ENCODE measurements at places on chromosomes 4 and X. TPM values are rescaled to one million over a fixed set of nuclear protein-coding genes. Genes with fewer than 3 reads are reported as not detected.

SLC7A11 gene
- total RNA-seq, result 1.9 TPM

FAM53A gene
- 4.6 TPM for total RNA-seq

MAGEB16 gene
- total RNA-seq, result not detected

MND1 gene
- not detected for total RNA-seq

DNA sequence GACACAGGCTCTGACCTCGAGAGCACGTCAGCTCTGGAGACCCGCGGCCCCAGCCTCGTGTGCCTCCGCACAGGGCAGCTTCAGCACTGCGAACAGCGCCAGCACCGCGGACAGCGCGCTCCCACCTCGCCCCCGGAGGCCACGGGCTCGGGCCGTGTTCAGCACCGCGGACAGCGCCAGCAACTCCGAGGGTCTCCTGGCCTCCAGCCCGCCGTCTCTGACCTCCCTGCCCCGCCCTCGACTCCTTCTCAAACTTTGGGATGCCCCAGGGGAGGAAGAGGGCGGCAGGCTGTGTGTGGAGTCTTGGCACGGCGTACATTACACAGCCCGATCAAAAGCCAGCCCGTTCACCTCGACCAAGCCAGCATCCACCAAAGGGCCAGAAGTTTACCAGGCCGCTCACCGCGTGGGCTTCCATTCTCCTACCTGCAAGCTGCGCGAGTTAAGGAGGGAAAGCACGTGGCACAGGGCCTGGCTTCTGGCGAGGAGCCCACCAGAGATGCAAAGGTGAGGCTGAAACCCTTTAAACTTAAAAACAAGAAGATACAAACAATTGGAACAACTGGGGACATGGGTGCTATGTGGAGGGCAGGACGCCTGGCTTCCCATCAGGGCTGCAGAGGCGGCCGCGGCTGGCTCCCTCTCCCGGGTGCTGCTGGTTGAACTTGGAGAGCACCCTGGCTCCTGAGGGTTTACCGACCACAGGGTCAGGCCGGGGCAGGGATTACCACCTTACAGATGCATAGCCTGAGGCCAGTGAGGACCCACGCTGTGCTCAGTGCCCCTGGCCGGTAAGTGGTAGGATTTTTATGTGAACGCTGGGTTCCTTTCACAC, 4.5 kb upstream of the NKX1-1 start:
- H3K27ac ChIP-seq, result no peak overlapping the region
- no peak overlapping the region for H3K4me3 ChIP-seq
- H3K4me1 ChIP-seq, result no peaks in the 10 kb centered on the region
- H3K27me3 ChIP-seq, result peaks cover 96% of the 10 kb centered on the region
- peak; percentile 11 for DNase-seq

DNA sequence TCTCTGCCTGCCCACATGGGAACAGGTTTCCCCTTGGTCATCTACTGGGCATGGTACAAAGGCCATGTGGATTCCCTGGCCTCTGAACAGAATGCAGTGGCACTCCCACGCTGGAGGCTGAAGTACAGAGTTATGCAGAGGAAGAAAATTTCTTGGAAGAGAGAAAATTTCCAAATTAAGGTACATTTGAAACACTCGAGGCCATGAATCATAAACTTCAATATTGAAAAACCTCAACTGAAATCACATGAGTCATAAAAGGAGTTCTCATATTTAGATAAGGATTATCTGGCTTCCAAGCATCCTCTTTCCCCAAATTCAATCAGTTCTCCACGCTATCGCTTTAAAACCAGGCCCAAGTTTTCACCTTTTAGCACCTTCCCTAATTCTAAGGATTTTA, 28.1 kb upstream of the TXK start:
- H3K4me3 ChIP-seq, result no peak overlapping the region
- H3K36me3 ChIP-seq, result no peaks in the 10 kb centered on the region
- no peak for DNase-seq
- H3K27me3 ChIP-seq, result no peaks in the 10 kb centered on the region

GRCh38 chrX:153922932-153923857, 2.9 kb downstream of the ARHGAP4 start:
- H3K4me1 ChIP-seq, result no peaks in the 10 kb centered on the region
- H3K27me3 ChIP-seq, result no peaks in the 10 kb centered on the region
- no peak overlapping the region for H3K4me3 ChIP-seq
- no peaks in the 10 kb centered on the region for H3K36me3 ChIP-seq
- H3K27ac ChIP-seq, result peak overlapping the region; percentile 26

DNA sequence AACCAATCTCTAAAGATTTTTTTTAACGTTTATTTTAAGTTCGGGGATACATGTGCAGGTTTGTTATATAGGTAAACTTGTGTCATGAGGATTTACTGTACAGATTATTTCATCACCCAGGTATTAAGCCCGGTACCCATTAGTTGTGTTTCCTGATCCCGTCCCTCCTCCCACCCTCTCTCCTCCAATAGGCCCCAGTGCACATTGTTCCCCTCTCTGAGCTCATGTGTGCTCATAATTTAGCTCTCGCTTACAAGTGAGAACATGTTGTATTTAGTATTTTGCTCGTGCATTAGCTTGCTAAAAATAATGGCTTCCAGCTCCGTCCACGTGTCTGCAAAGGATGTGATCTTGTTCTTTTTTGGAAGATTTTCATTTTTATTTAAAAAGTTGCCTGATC, 2309.4 kb upstream of the AGA start:
- no peaks in the 10 kb centered on the region for H3K27me3 ChIP-seq
- no peak for DNase-seq
- no peak overlapping the region for H3K27ac ChIP-seq
- no peak overlapping the region for H3K4me3 ChIP-seq

GRCh38 chrX:307261-308111, 11.1 kb downstream of the GTPBP6 start:
- H3K27ac ChIP-seq, result no peak overlapping the region
- H3K27me3 ChIP-seq, result no peaks in the 10 kb centered on the region
- H3K4me1 ChIP-seq, result no peaks in the 10 kb centered on the region
- DNase-seq, result no peak
- peaks cover 12% of the 10 kb centered on the region for H3K36me3 ChIP-seq
- H3K4me3 ChIP-seq, result no peak overlapping the region

DNA sequence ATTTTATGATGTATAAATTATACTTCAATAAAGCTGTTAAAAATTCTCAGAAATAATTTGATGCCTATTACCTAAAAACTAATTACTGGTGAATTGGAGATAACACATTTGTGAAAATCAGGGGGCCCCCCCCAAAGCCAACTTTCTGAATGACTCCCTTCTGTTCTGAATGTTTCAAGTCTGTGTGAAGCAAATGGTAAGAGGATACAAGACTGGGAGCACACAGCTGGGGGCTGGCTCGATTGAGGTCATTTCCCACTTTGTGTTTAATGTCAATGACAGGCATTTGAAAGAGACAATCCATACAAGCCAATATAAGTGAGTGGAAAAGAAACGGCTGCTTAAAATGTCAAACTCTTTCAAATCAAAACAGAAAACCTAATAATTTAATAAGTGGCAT, 155.8 kb downstream of the SH2D1A start:
- no peak overlapping the region for H3K4me3 ChIP-seq
- no peak for DNase-seq
- no peaks in the 10 kb centered on the region for H3K36me3 ChIP-seq

DNA sequence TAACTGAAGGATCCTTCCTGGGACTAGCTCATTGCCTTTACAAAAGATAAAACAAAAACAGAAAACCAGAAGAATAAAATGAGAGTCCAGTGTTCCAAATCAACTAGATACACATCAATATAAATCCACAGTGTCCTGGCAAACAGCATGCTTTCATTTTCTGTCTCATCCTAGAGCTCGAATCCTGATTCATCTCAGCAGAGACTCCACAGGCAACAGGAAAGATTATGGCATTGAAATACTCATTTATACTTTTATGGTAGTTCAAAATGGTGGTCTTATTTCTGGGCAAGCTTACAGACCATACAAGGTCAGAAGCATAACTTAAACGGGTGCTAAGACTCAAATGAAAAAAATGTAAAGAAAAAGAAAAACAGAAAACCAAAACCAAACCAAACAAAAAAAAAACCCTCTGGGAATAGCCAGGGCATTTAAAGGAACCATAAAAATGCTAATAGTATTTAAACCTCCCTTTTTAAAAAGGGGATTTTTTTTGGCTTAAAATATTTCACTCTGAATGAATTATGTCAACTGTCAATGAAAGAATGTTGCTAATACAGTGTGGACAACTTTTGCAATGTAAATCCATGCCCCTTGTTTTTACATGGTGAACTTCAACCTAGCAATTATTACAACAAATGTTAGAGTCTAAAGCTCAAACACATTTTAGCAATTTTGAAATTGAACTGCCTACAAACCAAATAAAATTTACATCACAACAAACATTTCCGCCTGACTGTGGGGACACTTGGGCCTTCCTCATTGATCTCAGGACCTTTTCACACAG, 57.9 kb downstream of the GPR101 start:
- H3K27me3 ChIP-seq, result no peaks in the 10 kb centered on the region
- no peak overlapping the region for H3K4me3 ChIP-seq
- H3K27ac ChIP-seq, result no peak overlapping the region
- no peaks in the 10 kb centered on the region for H3K36me3 ChIP-seq
- H3K4me1 ChIP-seq, result no peaks in the 10 kb centered on the region

GRCh38 chr4:162356181-162356580, 192.4 kb upstream of the FSTL5 start:
- H3K27ac ChIP-seq, result no peak overlapping the region
- H3K4me1 ChIP-seq, result no peaks in the 10 kb centered on the region
- no peak overlapping the region for H3K4me3 ChIP-seq
- no peaks in the 10 kb centered on the region for H3K27me3 ChIP-seq
- no peak for DNase-seq

DNA sequence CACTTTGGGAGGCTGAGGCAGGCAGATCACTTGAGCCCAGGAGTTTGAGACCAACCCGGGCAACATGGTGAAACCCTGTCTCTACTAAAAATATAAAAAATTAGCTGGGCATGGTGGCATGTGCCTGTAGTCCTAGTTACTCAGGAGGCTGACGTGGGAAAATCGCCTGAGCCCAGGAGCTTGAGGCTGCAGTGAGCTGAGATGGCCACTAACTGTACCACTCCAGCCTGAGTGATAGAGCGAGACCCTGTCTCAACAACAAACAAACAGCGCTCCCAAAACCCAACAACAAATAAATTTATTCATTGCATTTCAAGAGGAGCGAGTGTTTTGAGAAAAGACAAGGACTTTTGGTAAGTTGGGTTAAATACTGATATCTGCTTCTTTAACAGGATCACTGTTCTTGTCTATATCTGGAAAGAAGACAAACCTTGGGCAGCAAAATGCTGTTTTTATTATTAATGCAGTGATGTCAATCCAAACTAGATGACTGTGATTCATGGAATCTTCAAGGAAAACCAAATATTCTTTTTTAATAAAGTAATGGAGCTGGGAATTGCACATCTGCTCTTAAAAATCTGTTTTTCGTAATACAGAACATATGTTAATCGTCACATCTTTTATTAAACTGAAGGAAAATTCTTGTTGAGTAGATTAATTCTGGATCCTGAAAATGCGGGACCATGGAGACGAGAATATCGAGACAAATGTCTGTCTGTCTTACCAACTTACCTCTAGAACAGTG, 90.8 kb upstream of the LIMCH1 start:
- no peaks in the 10 kb centered on the region for H3K36me3 ChIP-seq
- no peak overlapping the region for H3K4me3 ChIP-seq
- H3K4me1 ChIP-seq, result no peaks in the 10 kb centered on the region
- H3K27me3 ChIP-seq, result no peaks in the 10 kb centered on the region
- H3K27ac ChIP-seq, result no peak overlapping the region
- DNase-seq, result no peak

- H3K4me3 ChIP-seq, result no peak overlapping the region
- no peaks in the 10 kb centered on the region for H3K27me3 ChIP-seq
- H3K27ac ChIP-seq, result no peak overlapping the region
- no peak for DNase-seq
- H3K4me1 ChIP-seq, result no peaks in the 10 kb centered on the region
These were observed 200.2 kb downstream of the ADGRA3 start for GRCh38 chr4:22315628-22316027.

- DNase-seq, result no peak
- no peaks in the 10 kb centered on the region for H3K27me3 ChIP-seq
- H3K4me3 ChIP-seq, result no peak overlapping the region
- H3K27ac ChIP-seq, result no peak overlapping the region
- H3K36me3 ChIP-seq, result no peaks in the 10 kb centered on the region
- H3K4me1 ChIP-seq, result no peaks in the 10 kb centered on the region
These were observed 7.4 kb upstream of the HS3ST1 start for GRCh38 chr4:11436084-11436483.

- no peak for DNase-seq
- H3K36me3 ChIP-seq, result no peaks in the 10 kb centered on the region
- no peak overlapping the region for H3K27ac ChIP-seq
- H3K4me3 ChIP-seq, result no peak overlapping the region
- H3K27me3 ChIP-seq, result no peaks in the 10 kb centered on the region
These were observed 1646.2 kb upstream of the TENM3 start for GRCh38 chr4:180596888-180597483.

DNA sequence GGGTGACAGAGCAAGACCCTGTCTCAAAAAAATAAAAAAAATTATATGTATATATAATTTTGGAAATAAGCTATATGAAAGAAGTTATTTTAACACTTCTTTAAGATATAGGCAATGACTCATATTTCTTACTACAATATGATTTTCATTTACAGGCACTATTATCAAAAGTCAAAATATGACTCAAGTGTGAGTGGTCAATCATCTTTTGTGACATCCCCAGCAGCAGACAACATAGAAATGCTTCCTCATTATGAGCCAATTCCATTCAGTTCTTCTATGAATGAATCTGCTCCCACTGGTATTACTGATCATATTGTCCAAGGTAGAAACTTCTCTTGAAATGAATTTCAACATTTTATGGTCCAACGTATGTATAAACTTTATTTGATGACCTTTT, 20.8 kb downstream of the OCIAD1 start:
- H3K4me3 ChIP-seq, result no peak overlapping the region
- H3K36me3 ChIP-seq, result no peaks in the 10 kb centered on the region
- no peak overlapping the region for H3K27ac ChIP-seq
- no peaks in the 10 kb centered on the region for H3K4me1 ChIP-seq

DNA sequence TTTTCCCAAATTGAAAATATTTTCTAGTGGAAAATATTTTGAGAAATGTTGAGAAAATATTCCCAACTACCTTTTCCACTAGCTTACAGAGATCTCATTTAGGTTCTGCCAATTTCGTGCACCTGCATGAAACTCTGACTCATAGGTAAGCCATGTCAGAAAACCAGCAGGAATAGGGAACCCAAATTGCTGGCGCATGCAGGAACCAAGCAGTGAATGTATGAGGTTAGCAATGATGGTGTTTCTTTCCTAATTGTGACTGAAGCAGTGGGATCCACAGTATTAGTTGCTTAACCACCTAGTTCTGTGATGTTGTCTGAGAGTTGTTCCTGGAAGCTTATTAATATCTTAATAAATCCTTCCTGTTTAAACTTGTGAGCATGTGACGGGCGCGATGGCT, 381.0 kb upstream of the TRAM1L1 start:
- no peak for DNase-seq
- no peaks in the 10 kb centered on the region for H3K4me1 ChIP-seq
- H3K36me3 ChIP-seq, result no peaks in the 10 kb centered on the region
- no peak overlapping the region for H3K4me3 ChIP-seq
- H3K27me3 ChIP-seq, result no peaks in the 10 kb centered on the region

GRCh38 chr4:27467351-27467750, 606.7 kb downstream of the STIM2 start:
- H3K27me3 ChIP-seq, result no peaks in the 10 kb centered on the region
- no peaks in the 10 kb centered on the region for H3K36me3 ChIP-seq
- no peak overlapping the region for H3K27ac ChIP-seq
- H3K4me3 ChIP-seq, result no peak overlapping the region
- DNase-seq, result no peak

GRCh38 chrX:96929036-96929435, 45.3 kb downstream of the RPA4 start:
- H3K27ac ChIP-seq, result no peak overlapping the region
- peaks cover 7% of the 10 kb centered on the region for H3K27me3 ChIP-seq
- no peaks in the 10 kb centered on the region for H3K4me1 ChIP-seq
- DNase-seq, result no peak

All from breast epithelium (tissue), 4 donors.